ENCODE measurements at places on chromosomes 7 and 10.

GRCh38 chr10:36540611-36541010 is 584.8 kb upstream of the ANKRD30A start:
- no peak for DNase-seq

- no peak for DNase-seq
These were observed 123.9 kb downstream of the SEMA3C start for GRCh38 chr7:80794631-80795573.

DNA sequence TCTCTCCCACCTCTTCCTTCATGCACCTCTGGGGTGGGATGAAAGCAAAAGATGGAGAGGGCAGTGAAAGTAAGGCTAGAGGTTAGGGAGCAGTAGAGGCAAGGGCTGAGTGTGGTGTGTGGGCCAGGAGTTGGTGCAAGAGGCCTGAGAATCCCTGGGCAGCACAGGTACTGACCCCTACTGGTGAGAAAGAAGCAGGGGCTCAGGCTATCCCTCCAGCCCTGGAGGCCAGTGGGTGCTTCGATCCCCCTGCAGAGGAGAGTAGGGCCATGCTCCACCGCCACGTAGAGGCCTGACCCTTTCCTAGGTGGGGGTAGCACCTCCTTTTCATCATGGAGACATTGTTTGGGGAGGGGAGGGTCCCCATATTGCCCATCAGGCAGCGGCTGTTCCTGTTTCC is 9.8 kb downstream of the CDHR1 start:
- DNase-seq = no peak

GRCh38 chr7:105512926-105513526 is 9.0 kb downstream of the PUS7 start:
- no peak for DNase-seq

DNA sequence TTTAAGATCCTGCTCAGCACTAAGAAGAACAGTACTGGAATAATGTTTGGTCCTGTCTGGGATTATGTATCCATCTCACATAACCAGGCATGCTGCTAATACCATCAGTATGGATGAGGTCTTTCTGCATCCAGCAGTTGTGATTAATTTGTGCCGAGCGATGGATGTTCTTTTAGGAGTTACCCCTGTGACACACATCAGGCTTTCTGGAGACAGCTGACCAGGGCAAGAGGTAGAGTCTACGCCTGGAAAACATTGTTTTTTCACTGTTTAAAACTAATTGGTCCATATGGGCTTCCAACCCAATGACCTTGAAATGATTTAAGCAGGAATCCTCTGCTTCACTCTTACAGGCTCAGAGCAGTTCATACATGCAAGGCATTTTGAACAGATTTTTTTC is 603.0 kb downstream of the PCDH15 start:
- DNase-seq = no peak

Measured in stimulated activated CD8-positive, alpha-beta memory T cell treated with anti-CD3 and anti-CD28 coated beads, Interleukin-7, amount 100 ng/mL, for 4 hours (primary cell).